ENCODE measurements at places on chromosomes 11 and 22.

DNA sequence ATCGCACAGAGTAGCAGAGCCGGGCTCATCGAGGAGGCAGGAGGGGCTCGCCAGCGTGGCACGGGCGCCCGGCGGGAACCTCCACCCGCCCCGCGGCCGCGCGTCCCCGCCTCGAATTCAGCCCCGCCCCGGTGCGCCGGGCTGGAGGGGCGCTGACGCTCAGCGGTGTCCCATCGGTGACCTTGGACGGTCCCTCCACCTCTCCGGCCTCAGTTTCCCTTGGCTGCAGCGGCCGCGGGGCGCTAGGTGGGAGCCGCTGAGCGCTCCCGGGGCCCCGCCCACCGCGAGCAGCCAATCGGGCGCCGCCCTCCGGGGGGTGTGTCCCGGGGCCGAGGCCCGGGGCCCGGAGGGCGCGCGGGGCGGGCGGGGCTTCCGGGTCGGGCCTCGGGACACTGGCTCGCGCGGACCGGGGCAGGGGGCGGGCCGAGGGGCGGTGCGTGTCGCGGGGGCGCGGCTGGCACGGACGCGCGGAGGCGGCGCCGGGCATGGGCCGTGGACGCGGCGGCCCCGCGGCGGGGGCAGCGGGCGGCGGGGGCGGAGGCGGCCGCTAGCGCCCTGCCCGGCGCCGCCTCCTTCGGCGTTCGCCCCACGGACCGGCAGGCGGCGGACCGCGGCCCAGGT, at the start of gene PPARA:
PPARA (plus strand) TSS at position 493 of the 621 bp plus-strand sequence. CDS start 47,858 bp downstream, outside the sequence.
- DNase-seq: peak; percentile 88

GRCh38 chr22:37610480-37611129, 2.0 kb downstream of the GGA1 start:
- DNase-seq: no peak

DNA sequence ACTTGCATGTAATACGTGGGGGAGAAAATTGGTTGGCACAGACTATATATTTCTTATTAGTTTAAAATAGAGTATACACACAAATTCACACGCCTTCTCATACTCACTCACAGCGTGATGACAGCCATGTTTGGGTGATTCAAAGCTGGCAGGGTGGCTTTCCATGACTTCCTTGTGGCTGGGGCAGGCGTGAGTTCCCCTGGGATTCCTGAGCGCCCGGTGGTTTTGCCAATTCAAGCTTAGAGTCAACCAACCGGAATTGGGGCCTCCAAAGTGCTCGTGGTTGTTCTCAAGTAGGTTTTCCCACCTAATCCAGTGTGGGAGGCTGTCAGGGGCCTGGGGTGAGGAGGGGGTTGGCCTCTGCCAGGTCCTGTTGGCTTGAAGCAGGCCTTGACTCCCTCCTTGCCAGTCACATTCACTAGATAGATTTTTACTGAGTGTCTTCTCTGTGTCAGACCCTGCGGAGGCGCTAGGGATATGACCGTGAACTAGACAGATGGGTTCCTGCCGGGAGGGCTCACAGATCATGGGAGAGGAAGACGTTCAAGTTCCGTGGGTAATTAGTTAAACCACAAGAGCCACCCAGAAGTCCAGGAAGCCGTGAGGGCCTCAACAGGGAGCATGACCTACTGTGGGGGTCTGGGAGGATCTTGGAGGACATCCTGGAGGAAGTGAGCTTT, 11.5 kb downstream of the PKNOX2 start:
- DNase-seq: no peak

DNA sequence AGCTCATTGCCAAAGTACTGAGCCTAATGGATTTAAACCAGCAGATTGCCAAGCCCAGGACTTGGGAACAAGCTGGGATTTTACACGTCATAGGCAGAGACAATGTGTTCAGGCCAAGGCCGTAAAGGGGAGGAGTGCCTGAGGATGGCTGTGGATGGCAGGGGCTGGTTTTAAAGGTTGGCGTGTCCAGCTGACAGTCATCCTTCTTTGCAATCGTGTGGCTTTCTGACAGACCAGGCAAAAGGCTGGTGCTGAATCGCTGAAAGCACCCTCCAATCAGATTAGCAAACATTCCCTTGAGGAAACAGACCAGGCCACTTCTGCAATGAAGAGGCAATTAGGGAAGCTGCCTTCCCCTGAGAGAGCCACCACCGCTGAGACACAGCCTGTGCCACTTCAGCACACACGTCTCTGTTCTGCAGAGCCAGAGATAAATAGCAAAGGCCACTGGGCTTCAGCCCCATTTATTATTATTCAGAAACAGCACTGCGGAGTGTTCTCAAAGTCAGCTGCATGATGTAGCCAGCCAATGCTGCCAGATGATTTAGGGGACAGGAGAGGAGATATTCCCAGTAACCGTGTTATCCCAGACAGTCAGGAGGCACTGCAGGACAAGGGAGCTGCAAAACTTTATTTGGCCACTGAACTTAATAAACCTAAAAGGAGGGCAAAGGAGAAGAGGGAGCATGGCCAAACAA, 54.2 kb upstream of the CSNK2A3 start:
- DNase-seq: no peak

- no peak for DNase-seq
Measured at GRCh38 chr11:93274851-93275250, 55.7 kb upstream of the DEUP1 start.

DNA sequence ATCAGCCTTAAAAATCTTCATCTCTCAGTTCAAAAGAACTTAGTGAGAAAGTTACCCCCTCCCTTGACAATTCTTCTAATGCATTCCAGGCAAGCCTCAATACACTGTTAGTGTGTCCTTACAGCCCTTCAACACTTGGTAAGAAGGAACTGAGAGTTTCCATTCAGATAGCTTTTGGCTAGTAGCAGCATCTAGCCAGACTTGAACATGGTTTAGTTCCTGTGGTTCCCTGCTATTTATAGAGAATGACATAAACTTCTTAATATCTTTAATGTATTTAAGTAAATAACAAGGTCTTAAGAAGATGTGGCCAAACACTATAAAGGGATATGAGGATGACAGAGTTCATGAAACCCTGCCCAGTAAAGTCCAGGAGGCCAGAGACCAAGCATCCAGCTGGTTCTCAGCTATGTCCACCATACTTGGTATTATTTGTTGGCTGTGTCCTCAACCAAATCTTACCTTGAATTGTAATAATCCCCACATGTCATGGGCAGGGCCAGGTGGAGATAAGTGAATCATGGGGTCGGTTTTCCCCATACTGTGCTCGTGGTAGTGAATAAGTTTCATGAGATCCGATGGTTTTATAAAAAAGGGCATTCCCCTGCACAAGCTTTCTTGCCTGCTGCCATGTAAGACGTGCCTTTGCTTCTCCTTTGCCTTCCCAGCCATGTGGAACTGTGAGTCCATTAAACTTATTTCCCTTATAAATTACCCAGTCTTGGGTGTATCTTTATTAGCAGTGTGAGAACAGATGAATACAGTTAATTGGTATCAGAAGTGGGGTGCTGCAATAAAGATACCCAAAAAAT, 132.4 kb downstream of the LARGE1 start:
- DNase-seq: no peak

DNA sequence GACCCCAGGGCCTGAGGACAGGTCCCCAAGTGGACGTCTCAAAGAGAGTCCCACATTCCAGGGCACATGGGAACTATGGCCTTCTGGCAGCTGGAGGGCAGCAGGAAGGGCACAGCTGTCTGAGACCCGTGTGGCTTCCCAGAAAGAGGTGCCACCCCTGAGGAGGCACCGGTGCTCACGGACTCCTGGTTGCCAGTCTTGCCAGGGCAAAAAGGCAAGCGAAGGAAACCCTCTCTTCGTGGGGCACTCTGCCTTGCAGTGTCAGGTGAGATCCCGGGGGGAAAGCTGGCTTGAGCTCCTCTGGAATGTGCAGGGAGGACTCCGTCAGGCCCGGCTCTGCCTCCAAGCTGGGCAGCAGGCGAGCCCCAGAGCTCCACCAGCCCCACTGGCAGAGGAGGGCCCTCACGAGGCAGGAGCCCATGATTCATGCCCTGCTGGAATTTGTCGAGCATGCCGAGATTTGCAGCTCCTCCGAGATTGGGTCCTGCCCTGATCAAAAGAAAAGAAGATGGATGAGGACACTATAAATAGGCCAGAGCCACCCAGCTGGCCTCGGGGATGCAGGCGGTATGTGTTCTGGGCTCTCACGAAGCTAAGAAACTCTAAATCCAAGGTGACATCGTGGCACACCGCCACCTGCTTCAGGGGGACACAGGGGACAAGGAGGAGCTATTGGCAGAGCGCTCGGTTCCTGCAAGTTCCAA, 9.9 kb upstream of the CELSR1 start:
- no peak for DNase-seq

DNA sequence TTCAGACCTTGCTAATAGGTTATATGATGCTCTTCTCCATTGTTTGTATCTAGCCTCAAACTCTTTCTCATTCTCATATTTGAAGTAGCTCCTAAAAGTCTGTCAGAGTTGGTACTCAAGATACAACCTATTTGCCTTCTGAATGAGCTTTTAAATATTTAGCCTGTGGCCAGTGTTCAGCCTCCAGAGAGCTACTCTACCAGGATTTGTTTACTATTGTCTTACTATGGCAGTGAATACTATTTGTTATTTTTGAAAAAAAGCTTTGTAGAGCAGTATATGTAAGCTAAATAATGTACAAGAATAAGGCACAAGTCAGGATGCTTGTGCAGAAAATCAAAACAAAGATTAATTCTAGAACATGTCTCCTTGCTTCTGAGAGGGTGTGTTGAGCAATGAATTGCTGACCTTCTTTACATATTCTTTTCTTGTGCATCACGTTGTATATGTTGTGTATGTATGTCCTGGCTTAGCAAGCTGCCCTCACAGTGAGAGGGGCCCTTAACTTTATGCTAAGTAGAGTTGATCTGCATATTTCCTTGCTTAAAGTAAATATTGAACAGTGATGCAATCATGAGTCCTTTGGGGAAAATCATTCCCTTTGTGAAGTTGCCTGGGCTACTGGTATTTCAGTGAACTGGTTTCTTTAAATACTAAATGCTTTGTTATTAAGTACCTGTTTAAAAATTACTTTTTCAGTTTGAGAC, 438.0 kb downstream of the LUZP2 start:
- DNase-seq: no peak

Data from activated T-helper 1 cell treated with anti-CD3 and anti-CD28 coated beads, Interleukin-12 subunit alpha, Interleukin-12 subunit beta, Interleukin-2, Interleukin-4 antibody, amounts not matched to agents 30 ng/mL and 10 ng/mL and 1 ng/mL, durations not matched to agents 14 hours and 24 hours and 36 hours (primary cell).